ENCODE measurements at places on chromosomes 11 and 22. TPM values are rescaled to one million over a fixed set of nuclear protein-coding genes. Genes with fewer than 3 reads are reported as not detected.

Gene SHISAL1
- 0.97 TPM for total RNA-seq

Gene TIRAP
- 6.8 TPM for total RNA-seq

Gene CBLIF
- not detected for total RNA-seq

Gene ASCL2
- not detected for total RNA-seq

Gene STX5
- total RNA-seq: 37.1 TPM

Gene TECTA
- 0.64 TPM for total RNA-seq

Gene SNX32
- total RNA-seq: not detected

Gene RAPSN
- not detected for total RNA-seq

Gene KCNQ1OT1
- total RNA-seq: 2.2 TPM

Gene CD248
- 1.1 TPM for total RNA-seq

Gene LYVE1
- total RNA-seq: 254 TPM

- no peak for DNase-seq
Measured at GRCh38 chr22:46649141-46650077, 29.2 kb downstream of the GRAMD4 start.

DNA sequence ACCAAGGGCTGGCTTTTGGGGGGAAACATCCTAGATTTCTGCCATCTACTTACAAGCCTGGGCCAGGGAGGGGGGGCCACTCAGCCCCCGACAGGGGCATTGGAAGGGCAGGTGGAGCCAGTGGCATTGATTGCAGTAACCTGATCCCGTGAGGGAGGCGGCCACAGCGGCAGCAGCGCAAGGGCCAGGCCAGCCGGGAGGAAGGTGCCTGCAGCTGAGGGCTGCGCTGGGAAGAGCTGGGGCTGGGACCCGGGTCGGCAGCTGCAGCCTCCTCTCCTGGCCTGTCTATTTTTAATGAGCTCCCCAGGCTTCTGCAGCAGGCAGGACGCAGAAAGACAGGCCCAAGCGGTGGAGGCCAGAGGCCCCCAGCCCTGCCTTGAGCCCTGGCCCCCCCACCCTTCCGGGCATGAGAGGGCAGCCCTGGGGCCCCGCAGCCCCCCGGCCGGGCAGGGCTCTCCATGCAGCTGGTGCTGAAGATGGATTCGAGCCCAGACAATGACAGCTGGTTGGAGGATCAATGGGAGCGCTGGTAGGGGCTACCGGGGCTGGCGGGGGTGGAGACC lies 10.6 kb downstream of the FREY1 start:
- DNase-seq: no peak

GRCh38 chr11:85755285-85755684 lies 55.7 kb downstream of the SYTL2 start:
- no peak for DNase-seq

DNA sequence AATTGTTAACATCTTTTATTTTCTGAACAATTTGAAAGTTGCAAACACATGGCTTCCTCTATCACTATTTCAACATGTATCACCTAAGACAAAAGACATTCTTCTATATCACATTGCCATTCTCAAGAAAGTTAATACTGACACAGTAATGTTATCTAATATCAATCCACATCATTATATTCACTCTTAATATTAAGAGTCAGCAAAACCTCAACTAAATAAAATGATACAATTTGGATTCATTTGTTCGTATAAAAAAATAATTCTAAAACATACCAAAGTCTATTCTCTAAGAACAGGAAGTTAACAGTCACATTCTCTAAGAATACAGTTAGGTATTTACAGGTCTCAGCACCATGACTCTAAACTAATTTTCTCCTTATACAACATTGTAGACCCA lies 52.0 kb downstream of the ABTB2 start:
- DNase-seq: no peak

DNA sequence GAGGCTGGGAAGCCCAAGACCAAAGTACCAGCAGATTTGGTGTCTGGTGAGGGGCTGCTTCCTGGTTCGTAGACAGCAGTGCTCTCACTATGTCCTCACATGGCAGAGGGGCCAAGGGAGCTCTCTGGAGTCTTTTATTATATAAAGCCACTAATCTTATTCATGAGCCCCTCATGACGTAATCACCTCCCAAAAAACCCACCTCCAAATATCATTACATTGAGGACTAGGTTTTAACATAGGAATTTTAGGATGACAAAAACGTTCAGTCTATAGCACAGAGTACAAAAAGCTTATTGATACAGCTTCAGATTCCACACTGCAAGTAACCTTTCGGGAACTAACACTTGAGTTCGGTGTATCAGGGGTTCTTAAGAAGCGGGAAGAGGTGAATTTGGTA lies 4.1 kb upstream of the MS4A18 start:
- DNase-seq: no peak

GRCh38 chr11:80733361-80733760 lies 1292.5 kb upstream of the TENM4 start:
- no peak for DNase-seq

- DNase-seq: no peak
Measured at GRCh38 chr11:20551096-20551495, 48.3 kb upstream of the SLC6A5 start.

DNA sequence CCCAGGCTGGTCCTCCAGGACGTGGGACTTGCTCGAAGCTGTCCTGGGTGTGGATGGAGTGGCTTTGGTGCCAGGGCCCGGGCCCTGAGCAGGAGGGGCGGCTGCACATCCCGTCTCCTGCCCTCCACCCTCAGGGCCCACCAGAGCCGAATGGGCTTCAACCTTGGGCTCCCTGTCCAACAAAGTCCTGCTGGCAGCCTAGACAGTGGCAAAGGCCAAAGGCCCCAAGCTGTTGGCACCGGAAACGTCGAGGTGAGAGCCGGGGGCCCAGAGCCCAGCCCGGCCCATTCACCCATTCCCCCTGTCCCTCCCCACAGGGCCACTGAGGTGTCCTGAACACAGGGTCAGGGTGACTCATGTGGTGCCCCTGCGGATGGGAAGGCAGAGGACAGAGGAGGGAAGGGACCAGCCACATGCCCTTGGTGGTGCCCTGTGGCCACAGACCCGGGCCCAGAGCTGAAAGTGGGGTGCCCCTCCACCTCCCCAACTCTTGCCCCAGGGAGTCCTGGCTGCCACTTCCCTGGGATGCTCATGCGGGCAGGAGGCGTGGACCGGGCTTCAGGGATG lies 9.1 kb downstream of the TSPAN32 start:
- DNase-seq: no peak

DNA sequence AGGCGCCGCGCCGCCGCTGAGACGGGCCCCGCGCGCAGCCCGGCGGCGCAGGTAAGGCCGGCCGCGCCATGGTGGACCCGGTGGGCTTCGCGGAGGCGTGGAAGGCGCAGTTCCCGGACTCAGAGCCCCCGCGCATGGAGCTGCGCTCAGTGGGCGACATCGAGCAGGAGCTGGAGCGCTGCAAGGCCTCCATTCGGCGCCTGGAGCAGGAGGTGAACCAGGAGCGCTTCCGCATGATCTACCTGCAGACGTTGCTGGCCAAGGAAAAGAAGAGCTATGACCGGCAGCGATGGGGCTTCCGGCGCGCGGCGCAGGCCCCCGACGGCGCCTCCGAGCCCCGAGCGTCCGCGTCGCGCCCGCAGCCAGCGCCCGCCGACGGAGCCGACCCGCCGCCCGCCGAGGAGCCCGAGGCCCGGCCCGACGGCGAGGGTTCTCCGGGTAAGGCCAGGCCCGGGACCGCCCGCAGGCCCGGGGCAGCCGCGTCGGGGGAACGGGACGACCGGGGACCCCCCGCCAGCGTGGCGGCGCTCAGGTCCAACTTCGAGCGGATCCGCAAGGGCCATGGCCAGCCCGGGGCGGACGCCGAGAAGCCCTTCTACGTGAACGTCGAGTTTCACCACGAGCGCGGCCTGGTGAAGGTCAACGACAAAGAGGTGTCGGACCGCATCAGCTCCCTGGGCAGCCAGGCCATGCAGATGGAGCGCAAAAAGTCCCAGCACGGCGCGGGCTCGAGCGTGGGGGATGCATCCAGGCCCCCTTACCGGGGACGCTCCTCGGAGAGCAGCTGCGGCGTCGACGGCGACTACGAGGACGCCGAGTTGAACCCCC lies 798 bp downstream of the BCR start:
- no peak for DNase-seq

DNA sequence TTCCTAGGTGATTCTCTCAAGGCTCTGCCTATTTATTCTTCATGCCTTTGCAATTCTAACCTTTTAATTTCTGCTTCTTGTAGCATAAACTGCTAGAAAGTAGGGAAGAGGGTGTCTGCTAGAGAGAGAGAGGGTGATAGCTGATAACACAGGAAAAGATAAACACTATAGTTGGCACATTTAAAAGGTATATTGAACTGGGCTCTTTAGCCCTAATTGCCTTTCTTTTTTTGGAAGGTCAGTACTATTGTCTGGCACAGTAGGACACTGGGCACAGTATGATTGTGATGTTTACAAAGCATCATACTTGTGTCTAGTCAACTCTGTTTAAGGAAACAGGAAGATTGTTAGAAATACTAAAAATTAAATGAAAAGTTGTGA lies 33.3 kb downstream of the TEAD1 start:
- no peak for DNase-seq

- no peak for DNase-seq
Measured at GRCh38 chr11:15223318-15223717, 108.6 kb downstream of the INSC start.

DNA sequence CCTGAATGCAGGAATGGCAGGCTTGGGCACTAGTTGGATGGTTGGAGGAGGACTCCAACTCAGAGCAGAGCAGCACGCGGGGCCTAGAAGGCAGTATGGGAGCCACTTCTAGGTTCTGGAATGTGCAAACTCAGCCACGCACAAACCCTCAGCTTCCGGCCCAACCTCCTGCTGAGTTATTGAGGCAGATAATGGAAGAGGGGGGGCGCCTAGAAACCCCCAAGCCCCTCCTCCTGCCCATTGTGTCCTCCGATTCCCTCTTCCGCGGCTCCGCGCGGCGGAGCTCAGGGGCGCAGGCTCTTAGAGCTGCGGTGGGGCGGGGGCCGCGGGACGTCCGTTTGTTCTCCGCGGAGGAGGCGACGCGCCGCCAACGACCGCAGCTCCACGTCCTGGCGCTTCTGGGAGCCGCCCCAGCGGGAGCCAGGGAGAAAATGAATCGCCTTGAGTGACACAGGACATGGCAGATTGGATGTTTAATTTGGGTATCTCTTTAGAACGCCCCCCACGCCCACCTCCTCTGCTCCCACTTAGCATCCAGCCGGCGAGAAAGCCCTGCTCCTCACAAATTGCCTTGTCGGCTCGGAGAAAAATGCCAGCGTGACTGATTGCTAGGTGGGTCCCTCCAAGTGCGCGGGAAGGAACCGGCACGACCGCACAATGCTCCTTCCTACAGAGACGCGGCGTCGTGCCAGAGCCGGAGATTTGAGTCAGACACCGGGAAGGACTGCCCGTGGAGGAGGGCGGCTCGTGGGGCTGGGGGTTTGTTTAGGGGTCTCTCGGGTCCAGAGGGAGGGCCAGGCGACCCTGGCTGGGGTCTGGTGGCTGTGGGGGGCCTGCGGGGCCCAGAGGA lies 144.6 kb downstream of the NECTIN1 start:
- no peak for DNase-seq

GRCh38 chr11:65183201-65183891 lies 1.6 kb downstream of the CAPN1 start:
- DNase-seq: no peak

- DNase-seq: no peak
Measured at GRCh38 chr22:45212992-45213751, 27.5 kb downstream of the KIAA0930 start.

DNA sequence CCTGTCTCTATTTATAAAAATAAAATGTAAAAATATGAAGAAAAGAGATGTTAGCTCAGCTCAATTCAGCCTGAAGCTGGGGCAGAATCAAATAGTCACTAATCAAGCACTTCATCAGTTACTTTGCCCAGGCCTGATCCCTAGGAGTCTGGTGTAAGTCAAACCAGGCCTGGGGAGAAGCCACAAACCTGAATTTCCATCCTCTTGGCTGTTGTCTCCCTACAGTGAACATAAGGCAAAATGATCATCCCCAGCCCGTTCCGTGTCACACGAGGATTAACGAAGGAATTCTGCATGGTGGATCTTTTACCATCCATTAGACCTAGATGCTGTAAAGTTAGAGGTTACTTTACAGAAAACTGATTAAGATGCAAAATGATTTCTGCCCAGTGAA lies 6.5 kb upstream of the NAALADL1 start:
- no peak for DNase-seq

GRCh38 chr11:103842795-103843194 lies 193.6 kb upstream of the DDI1 start:
- no peak for DNase-seq

- no peak for DNase-seq
Measured at GRCh38 chr11:112363527-112363926, 102.9 kb upstream of the PLET1 start.

DNA sequence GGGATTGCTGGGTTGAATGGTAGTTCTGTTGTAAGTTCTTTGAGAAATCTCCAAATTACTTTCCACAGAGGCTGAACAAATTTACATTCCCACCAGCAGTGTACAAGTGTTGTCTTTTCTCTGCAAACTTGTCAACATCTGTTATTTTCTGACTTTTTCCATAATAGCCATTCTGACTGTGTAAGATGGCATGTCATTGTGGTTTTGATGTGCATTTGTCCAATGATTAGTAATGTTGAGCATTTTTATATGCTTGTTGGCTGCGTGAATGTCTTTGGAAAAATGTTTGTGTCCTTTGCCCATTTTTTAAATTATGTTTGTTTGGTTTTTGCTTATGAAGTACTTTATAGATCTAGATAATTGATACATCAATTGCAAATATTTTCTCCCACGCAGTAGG lies 1025.0 kb downstream of the JRKL start:
- DNase-seq: no peak

DNA sequence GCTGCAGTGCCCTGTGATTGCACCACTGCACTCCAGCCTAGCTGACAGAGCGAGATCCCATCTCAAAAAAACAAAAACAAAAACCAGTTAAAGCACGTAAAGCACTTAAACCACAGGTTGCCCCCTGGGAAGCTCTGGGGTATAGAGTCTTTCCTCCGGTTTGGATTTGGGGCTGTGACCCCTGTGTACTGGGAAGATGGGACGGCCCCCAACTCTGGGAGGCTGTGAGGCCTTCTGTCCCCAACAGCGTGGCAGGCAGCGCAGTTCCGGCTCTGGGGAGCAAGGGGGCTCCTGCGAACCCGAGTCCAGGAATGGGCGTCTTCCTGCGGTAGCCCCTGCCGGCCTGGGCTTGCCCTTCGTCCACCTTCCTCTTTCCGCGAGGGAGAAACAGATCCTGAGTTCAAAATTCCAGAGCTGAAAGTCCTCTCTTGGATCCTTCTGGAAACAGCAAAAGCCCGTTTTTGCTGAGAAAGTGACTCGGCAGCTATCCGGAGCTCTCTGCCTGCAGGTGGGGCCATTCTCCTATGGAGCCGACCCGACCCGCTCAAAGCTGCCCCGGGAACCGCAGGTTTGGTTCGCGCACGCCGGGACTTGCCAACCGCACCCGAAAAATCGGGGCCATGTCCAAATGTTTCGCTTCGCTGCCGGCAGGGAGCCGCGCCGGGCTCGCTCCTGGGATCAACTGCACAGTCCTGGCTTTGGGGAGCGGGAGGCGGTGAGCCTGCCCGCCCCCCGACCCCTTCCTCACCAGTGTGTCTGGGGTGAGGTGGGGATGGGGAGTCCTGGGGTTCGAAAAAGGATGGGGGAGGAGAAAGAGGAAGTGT lies 36.3 kb upstream of the POLA2 start:
- DNase-seq: no peak

DNA sequence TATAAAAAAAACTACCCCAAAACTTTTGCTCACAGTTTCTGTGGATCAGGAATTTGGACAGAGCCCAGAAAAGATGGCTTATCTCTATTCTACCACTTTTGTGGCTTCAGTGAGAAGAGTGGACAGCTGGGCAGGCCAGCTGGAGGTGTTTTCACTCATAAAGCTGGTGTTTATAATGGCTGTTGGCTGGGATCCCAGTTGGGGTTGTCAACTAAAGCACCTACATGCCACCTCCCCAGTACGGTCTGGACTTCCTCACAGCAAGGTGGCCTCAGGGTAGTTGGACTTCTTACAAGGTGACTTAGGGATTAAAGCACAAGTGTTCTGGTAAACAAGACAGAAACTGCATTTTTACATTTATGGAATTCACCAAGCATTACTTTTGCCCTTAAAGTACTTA lies 171.0 kb downstream of the NELL1 start:
- DNase-seq: no peak
